ENCODE measurements at places on chromosomes 11 and 22. TPM values are rescaled to one million over a fixed set of nuclear protein-coding genes. Genes with fewer than 3 reads are reported as not detected.

Gene ISX
- total RNA-seq, result not detected

Gene ART1
- total RNA-seq, result 0.16 TPM

DNA sequence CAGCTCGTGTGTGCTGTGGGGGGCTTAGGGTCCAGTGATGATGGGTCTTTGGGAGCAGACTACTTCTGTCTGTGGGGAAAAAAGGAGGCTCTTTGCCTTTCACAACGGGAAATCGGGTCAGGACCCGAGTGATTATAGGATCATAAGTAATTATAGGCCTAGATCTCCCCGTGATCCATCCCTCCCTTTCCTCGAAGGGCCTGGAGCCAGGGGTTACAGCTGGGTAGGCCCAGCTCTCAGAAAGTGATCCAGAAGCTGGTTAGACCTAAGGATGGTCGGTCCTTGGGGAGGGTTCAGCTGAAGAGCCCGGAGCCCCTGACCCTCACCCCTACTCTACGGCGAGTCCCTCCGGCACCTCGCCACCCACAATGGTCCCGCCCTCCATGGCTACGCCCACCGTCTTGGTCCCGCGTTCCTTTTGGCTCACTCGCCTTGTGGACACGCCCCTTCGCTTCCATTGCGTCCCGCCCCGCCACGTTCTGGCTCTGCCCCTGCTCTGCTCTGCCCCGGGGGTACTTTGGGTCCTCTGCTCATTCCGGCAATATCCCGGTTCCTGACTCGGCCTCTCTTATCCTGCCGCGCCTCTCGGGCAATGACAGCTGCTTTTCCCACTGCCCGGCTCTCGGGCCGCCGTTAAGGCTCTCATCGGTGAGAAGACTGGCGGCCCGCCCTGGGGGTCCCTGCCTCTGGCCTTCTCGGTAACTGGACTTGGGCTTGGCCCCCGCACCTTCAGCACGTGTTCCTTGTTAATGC is 5.0 kb downstream of the IGSF22 start:
- DNase-seq, result peak; percentile 66

DNA sequence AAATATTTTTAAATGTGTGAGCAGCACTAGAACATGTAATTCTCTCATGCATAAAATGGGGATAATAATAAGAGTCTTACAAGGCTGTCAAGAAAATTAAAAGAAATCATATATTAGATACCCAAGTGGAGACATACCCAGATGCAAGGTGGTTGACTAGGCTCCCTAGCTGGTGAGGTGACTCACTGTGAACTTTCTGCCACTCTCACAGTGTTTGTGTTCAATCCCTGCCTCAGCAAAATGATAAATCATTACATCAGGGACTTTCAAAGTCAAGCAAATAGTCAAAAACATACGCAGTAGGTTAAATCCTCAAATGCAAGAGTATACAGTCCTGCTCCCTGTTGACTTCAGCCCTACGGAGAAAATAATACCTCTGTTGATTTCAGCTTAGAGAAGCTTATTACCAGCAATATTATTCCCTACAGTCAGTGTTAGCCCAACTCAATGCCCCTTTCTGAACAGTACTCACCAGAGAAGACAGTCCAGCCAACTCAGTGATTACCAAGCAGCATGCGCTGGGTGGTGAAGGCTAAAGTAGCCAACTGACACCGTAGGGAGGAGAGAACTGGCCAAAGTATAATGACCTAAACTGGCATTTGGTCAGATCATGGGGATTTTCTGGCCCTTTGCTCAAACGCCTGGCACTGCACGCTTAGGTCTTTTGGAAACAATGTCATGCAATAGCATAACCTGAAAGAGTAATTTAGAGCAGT is 73.1 kb upstream of the BARX2 start:
- no peak for DNase-seq

DNA sequence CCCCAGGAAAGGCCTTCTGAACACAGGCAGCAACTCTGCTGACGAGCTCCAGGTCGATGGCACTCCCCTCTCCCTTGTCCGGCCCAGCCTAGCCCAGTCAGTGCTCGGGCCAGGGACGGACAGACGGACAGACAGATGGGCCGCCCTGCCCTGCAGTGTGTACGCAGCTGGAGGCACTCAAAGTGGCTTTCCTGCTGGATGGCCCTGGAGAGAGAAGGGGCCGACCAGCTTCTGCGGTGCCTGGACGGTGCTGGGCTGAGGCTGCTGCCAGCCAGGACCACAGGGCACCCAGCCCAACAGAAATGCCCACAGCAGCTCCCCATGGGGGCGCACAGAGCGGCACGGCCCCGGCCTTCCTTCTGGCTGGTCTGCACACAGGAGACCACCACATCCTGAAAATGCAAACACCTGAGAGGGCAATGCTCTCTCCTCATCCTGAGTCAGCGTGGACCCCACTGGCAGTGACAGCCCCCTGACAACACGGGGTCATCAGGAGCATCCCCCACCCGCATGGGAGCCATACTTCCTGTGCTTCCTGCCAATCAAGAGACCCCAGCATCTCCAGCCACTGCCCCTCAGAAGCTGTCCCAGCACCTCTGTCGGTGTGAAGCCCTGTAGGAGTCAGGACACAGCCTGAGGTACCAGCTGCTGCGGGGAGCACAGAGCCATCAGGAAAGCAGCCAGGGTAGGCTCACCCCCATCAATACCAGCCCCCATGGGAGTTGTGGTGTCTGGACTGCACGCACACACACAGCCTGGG is 692 bp upstream of the MOB2 start:
- no peak for DNase-seq

All from occipital lobe (tissue), 3 donors.